ENCODE measurements at places on chromosomes 13 and 19. TPM values are rescaled to one million over a fixed set of nuclear protein-coding genes. Genes with fewer than 3 reads are reported as not detected.

DNA sequence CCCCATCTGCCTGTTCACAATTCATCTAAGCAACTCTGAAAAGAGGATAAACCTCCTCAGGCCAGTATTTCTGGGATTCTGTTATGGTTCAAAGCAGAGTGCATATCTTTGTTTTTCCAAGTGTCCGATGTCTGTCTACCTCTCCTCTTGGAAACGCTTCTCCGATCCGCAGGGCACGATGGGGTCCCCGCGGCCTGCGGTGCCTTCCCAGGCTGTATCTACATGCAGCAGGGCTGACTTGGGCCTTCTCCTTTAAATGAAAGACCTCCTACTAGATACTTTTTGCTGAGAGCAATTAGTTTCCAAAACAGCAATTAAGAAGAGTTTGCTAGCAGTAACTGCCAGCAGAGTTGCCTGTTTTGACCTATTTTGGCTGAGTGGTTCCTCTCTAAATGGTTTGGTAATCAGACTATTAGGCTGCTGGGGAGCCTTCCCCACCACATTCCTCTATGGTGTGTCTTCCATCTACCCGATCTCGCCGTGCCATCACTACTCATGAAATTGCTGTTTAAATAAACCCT lies 23.5 kb downstream of the COL4A2 start:
- DNase-seq = no peak

DNA sequence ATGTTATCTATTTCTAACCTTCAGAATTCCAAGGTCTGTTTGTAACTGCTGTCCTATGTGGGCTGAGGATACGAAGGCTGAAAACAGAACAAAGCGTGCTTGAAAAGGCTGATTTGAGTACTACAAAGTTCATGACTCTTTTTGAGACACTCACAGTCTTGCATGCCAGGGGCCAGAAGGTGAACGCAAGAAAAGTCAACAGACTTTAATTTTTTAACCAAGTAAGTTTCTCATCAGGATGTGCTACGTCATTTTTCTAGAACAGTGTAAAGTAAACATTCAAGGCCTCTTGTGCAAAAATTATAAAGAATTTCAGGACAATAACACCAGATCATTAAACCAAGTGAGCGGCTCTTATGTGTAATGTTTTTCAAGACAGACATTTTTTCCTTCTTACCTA lies 163.5 kb downstream of the COG6 start:
- DNase-seq = no peak

DNA sequence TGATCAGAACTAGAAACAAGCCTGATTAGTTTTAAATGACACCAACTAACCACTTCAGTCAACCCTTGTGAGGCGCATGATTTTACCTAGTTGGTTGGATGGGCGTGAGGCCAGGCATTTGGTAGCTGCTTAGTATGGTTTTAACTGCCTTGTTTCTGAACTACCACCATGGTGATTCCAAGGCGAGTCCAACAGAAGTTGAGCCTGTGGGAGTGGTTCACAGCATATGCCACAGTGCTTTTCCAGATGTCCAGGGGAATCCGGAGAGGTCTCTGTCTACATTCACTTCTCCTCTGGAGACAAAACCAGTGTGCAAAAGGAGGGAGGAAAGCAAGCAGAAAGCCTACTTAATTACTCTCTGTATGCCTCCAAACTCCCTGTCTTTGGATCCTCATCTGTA lies 524.1 kb downstream of the GPC6 start:
- DNase-seq = no peak

PGLYRP2 gene
- total RNA-seq = 0.13 TPM

PPM1N gene
- 14.6 TPM for total RNA-seq

PPFIA3 gene
- total RNA-seq = 4.1 TPM

VN1R2 gene
- not detected for total RNA-seq

GPR183 gene
- 122 TPM for total RNA-seq
